Endodermal cell (in vitro differentiated cells): ENCODE measurements at places on chromosomes 13 and 19. TPM values are rescaled to one million over a fixed set of nuclear protein-coding genes. Genes with fewer than 3 reads are reported as not detected.

GRCh38 chr13:23636360-23636759 is 66.1 kb downstream of the TNFRSF19 start:
- H3K36me3 ChIP-seq: no peaks in the 10 kb centered on the region
- H3K4me3 ChIP-seq: no peak overlapping the region
- no peak overlapping the region for H3K27ac ChIP-seq
- no peak for DNase-seq

DNA sequence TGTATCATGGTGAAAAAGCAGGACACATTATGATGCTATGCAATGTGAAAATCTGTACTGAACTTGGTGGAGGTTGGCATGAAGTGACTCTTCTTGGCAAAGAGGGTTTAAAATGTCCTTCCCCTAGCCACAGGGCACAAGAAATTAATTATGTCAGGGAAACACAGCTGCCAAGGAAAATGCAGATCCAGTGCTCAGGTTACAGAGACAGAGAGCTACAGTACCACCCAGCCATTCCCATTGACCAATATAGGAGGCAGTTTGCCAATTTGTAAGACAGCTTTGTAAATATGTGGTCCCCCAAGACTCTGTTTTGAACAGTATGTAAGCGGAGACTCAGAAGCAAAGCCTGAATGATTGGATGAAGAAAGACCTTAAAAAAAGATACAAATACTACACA is 69.4 kb upstream of the KLF12 start:
- no peaks in the 10 kb centered on the region for H3K36me3 ChIP-seq
- peaks cover 5% of the 10 kb centered on the region for H3K27me3 ChIP-seq

GRCh38 chr13:43140985-43141384 is 117.6 kb downstream of the DNAJC15 start:
- DNase-seq: peak; percentile 70
- peaks cover 12% of the 10 kb centered on the region for H3K4me1 ChIP-seq
- no peak overlapping the region for H3K4me3 ChIP-seq
- H3K27ac ChIP-seq: no peak overlapping the region
- peaks cover 13% of the 10 kb centered on the region for H3K27me3 ChIP-seq

DNA sequence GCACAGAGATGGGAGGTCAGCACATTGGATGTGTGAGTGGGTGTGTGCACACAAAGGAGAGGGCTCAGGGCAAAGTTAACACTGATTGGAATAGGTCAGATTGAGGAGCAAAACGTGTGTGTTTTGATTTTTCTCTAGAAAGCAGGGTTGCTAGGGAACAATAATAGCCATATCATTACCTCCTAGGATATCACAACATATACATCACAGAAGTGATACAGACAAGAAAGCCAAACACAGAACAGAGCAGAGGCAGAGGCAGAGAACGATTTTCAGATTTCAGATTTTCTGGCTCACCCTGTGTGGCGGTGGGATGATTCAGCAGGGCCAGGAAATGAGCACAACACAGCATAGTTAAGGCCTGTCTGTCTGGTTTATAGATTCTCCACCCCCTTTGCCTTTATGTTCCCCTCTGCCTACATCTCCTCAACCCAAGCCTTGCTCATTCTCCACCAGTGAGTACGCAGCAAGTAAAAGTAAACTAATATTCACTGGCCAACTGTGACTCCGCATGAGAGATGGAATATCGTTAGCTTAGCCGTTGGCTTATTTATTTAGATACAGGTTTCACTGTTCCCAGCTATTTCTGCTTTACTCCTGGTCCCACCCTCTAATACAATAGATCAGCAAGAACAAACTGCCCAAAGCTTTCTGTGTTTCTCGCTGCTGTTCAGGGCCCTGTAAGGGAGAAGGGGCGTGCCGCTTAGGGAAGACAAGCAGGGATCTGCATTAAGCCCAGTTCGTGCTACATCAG is 182.7 kb upstream of the TSC22D1 start:
- H3K4me1 ChIP-seq: peaks cover 12% of the 10 kb centered on the region
- no peaks in the 10 kb centered on the region for H3K36me3 ChIP-seq
- no peak for DNase-seq
- peak overlapping the region; percentile 48 for H3K27ac ChIP-seq
- H3K4me3 ChIP-seq: no peak overlapping the region
- no peaks in the 10 kb centered on the region for H3K27me3 ChIP-seq

DNA sequence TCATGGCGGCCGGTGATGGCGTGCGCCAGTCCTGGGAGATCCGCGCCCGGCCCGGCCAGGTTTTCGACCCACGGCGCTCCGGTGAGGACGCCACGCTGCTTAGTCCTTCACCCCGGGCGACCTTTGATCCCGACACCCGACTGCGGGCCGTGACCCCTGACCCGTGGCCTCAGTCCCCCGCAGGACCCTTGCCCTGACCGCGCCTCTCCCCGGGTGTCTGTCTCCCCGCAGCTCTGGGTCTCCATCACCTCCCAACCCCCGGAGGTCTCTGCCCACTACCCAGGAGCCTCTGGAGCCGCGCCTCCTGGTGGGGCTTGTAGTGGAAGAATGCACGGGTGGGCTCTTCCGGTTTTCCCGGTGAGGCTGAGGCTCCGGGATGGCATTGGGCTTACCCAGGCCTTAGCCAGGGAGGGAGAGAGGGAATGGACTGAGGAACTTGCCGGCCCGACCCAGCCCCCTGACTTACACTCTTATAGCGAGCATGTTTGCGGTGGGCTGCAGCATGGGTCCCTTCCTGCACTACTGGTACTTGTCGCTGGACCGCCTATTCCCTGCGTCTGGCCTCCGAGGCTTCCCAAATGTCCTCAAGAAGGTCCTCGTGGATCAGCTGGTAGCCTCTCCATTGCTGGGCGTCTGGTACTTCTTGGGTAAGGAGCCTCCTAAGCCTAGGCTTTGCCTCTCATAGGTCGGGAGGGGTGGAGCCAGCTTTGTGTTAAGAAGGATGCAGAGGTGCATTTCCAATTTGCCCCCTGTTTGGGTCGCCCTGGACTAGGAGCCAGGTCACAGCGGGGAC is 566 bp downstream of the MPV17L2 start:
- H3K36me3 ChIP-seq: peaks cover 8% of the 10 kb centered on the region
- H3K4me3 ChIP-seq: peak overlapping the region; percentile 93
- peak; percentile 67 for DNase-seq
- H3K4me1 ChIP-seq: no peaks in the 10 kb centered on the region

- H3K36me3 ChIP-seq: no peaks in the 10 kb centered on the region
- H3K4me1 ChIP-seq: no peaks in the 10 kb centered on the region
- no peak overlapping the region for H3K27ac ChIP-seq
- H3K27me3 ChIP-seq: no peaks in the 10 kb centered on the region
- no peak overlapping the region for H3K4me3 ChIP-seq
These were observed 814.7 kb upstream of the ATXN8OS start for GRCh38 chr13:69292789-69293425.

DNA sequence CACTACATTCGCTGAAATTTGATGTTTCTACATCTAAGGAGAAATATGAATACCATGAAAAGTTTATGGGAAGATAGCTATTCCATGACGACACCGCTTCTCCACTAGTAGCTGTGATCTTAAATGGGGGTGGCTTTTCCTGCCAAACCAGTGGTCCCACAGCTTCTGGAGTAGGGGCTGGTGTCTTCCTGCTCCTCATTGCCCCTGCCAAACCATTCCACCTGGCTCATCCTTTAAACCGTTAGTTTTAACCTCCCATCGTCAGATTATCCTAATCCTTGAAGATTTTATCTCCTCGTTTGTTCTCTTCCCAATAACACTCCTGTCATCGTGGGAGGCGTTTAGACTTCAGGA is 568 bp upstream of the ZNF230 start:
- H3K36me3 ChIP-seq: peaks cover 8% of the 10 kb centered on the region
- no peak for DNase-seq
- no peak overlapping the region for H3K27ac ChIP-seq
- peak overlapping the region; percentile 93 for H3K4me3 ChIP-seq
- no peaks in the 10 kb centered on the region for H3K27me3 ChIP-seq

GRCh38 chr13:51331354-51331861 is 8.1 kb upstream of the SERPINE3 start:
- H3K27me3 ChIP-seq: no peaks in the 10 kb centered on the region
- no peak overlapping the region for H3K27ac ChIP-seq
- H3K4me1 ChIP-seq: peaks cover 4% of the 10 kb centered on the region
- H3K4me3 ChIP-seq: no peak overlapping the region
- H3K36me3 ChIP-seq: no peaks in the 10 kb centered on the region

GRCh38 chr19:18433735-18434398 is 4.1 kb downstream of the ISYNA1 start:
- DNase-seq: peak; percentile 87

MIA gene
- not detected in 2 replicates for total RNA-seq

XAB2 gene
- total RNA-seq: 44.6 to 47.9 TPM (median 46.6 TPM) in 3 replicates

SGCG gene
- 0.27 to 0.55 TPM in 2 of 3 replicates, not detected in the other for total RNA-seq

ADGRL1 gene
- 65.9 and 70.8 TPM in 2 replicates for total RNA-seq

RGCC gene
- total RNA-seq: 0.38 to 5.4 TPM (median 4.0 TPM) in 3 replicates

PEX11G gene
- 2.1 to 2.6 TPM (median 2.6 TPM) in 3 replicates for total RNA-seq
